ENCODE measurements at places on chromosomes 6 and 20. TPM values are rescaled to one million over a fixed set of nuclear protein-coding genes. Genes with fewer than 3 reads are reported as not detected.

DNA sequence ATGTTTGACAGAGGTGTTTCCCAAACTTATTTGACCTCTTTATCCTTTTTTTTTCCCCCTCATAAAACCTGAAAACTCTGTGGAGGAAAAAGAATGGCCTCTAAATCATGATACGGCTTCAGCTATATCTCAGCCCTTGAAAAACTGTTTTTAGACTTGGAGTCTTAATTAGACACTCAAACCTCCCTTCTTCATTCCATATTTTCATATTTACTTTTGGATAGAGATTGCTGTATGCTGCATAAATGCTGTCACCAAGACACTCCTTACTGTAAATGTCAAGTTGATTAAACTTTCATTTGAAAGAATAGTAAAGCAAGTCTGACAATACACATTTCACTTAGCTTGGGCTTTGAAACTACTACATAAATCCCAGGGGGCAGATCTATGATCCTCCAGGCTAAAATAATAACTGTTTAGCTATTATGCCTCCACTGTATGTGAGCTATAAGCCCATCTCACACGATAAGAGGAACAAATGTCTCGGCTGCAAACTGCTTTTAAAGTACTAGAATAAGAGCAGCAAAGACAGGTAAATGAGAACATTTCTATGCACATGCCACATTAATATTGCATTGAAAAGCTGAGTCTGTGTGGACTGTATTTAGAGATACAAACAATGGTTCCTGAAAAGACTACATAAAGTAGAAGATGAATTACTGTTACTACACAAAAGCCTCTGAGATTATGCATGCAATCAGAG, 141.3 kb upstream of the HMGN3 start:
- no peaks in the 10 kb centered on the region for H3K27me3 ChIP-seq
- no peak overlapping the region for H3K27ac ChIP-seq
- H3K36me3 ChIP-seq = no peaks in the 10 kb centered on the region
- no peak overlapping the region for H3K4me3 ChIP-seq

DNA sequence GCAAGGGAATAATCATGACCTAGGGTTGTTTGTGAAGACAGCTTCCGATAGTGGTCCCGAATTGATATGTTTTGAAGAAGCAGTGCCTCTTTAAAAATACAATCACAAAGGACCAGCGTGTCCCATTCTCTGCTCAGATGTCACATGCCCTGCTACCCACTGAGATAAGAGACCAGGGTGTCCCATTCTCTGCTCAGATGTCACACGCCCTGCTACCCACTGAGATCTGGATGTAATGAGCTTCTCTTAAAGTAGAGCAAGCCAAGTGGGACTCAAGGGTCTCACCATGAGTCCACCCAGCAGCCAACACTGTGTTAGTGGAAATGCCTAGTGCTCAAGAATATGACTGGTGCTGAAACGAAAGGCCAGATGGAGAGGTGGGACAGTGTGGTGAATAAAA, 22.2 kb downstream of the RIN2 start:
- no peaks in the 10 kb centered on the region for H3K36me3 ChIP-seq
- H3K4me3 ChIP-seq = no peak overlapping the region
- no peaks in the 10 kb centered on the region for H3K27me3 ChIP-seq
- H3K27ac ChIP-seq = no peak overlapping the region

GRCh38 chr6:9789201-9789600, 625.7 kb downstream of the TFAP2A start:
- H3K4me3 ChIP-seq = no peak overlapping the region
- no peaks in the 10 kb centered on the region for H3K36me3 ChIP-seq
- no peak for DNase-seq
- no peaks in the 10 kb centered on the region for H3K4me1 ChIP-seq
- no peak overlapping the region for H3K27ac ChIP-seq

DNA sequence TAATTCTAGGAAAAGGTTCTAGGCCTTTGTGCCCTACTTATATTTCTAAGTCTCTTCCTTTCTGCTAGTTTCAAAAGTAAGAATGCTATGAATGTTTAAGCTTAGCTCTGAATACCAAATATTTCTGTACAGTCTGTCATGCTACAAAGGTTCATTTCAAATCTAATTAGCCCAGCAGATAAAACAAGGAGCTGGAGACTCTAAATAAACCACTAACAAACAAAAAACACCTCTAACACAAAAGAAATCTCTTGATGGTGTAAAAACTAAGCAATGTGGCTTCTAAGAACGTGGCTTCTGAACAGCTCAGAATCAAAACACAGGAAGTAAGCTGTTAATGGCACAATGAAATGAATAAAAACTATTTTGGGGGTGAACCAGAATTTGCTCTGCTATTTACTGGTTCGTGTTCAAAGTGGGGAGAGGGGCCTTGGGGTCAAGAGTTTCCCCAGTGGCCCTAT, 198.3 kb downstream of the BCAS1 start:
- H3K36me3 ChIP-seq = no peaks in the 10 kb centered on the region
- no peak overlapping the region for H3K27ac ChIP-seq
- no peak overlapping the region for H3K4me3 ChIP-seq

DNA sequence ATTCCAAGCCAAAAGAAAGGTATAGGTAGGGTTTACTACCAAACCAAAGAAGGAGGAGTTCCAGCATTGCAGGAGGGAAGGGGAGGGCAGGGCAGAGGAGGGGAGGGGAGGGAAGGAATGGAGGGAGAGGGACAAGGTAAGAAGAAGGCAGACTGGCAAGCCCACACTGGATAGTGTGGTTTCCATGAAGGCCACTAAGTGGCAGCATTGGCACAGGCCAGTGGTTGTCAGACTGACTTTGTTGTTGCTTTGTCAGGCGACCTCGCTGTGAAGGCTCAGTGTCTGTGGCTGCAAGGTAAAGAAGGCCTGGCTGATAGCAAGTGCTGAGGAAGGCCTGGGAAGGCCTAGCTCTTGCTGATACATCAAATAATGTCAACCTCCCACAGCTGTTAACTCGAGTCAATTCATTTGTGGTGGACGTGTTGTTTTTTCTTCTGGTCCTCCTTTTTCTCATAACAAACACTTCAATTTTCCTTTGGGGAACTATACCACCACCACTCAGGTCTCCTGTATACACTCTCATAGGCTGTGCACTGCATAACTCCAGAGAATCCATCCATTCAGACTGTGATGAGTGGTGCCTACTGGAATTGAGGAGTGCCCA, 7.7 kb upstream of the ZNF334 start:
- no peak overlapping the region for H3K4me3 ChIP-seq
- no peaks in the 10 kb centered on the region for H3K27me3 ChIP-seq

DNA sequence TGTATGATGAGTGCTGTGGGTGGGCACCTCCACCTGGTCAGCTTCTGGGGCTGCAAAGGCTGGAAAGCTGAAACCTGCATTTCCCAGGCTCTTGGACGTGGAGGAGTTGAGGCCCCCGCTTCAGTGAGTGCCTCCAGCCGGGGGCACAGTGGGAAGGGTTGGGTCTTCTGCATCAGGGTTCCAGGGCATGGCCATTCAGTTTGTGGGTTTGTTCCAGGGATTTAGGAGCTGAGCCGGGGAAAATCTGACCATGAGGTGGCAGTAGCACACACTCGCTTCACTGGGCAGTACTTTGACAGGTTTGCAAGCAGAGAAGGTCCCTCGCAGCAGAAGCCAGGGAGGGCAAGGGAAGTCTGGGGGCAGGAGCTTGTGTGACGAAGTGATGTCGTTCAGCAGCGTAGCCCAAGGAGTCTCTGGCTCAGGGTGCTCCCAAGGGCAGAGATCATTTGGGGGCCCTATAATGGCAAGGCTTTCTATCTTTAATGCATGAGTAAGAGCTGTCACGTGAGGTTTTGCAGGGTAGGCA, 69.5 kb upstream of the SULF2 start:
- H3K27me3 ChIP-seq = no peaks in the 10 kb centered on the region
- no peak overlapping the region for H3K27ac ChIP-seq
- H3K36me3 ChIP-seq = no peaks in the 10 kb centered on the region
- no peaks in the 10 kb centered on the region for H3K4me1 ChIP-seq

DNA sequence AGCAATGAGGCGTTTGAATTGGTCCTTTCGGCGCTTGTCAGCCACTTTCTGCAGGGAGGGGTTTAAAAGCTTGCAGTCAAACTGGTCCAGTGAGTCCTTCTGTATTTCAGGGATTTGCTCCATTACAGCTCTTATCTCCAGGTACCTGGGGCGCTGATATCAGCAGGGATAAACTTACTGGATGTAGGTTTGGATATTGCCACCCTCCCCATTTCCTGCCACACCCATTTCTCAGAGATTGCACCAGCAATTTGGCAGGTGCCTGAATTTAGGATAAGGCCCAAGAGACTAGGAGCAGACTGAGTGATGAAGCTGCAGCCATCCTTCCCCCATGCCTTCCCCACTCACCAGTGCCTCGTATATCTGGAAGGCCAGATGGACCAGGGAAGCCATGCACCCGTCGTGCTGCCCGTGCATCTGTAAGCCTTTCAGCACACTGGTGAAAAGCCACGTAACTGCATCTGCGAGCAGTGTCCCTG, 7.6 kb downstream of the POLR1C start:
- no peaks in the 10 kb centered on the region for H3K4me1 ChIP-seq
- no peak overlapping the region for H3K4me3 ChIP-seq
- H3K36me3 ChIP-seq = no peaks in the 10 kb centered on the region
- no peaks in the 10 kb centered on the region for H3K27me3 ChIP-seq
- no peak for DNase-seq

DNA sequence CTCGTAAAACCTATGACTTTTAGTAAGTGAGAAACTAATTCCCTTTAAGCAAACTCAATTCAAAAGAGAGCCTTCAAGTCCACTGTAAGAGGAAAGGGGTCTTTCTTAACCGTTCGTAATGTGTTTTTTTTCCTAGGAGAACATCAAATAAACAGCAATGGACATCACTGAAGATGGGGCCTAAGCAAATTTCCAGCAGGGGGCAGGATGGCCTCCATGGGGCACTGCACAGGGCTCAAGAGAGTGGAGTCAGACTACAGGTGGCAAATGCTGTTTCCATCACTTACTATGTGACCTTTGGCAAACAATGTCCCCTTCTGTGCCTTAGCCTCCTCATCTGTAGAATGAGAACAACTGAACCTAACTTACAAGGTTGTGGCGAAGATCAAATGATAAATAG, 88.7 kb downstream of the ARHGAP18 start:
- no peak overlapping the region for H3K27ac ChIP-seq
- H3K4me3 ChIP-seq = no peak overlapping the region
- no peaks in the 10 kb centered on the region for H3K4me1 ChIP-seq
- H3K36me3 ChIP-seq = no peaks in the 10 kb centered on the region
- H3K27me3 ChIP-seq = no peaks in the 10 kb centered on the region

GRCh38 chr6:169397684-169398083, 144.0 kb upstream of the THBS2 start:
- DNase-seq = no peak
- H3K36me3 ChIP-seq = no peaks in the 10 kb centered on the region
- H3K4me3 ChIP-seq = no peak overlapping the region
- no peak overlapping the region for H3K27ac ChIP-seq

DNA sequence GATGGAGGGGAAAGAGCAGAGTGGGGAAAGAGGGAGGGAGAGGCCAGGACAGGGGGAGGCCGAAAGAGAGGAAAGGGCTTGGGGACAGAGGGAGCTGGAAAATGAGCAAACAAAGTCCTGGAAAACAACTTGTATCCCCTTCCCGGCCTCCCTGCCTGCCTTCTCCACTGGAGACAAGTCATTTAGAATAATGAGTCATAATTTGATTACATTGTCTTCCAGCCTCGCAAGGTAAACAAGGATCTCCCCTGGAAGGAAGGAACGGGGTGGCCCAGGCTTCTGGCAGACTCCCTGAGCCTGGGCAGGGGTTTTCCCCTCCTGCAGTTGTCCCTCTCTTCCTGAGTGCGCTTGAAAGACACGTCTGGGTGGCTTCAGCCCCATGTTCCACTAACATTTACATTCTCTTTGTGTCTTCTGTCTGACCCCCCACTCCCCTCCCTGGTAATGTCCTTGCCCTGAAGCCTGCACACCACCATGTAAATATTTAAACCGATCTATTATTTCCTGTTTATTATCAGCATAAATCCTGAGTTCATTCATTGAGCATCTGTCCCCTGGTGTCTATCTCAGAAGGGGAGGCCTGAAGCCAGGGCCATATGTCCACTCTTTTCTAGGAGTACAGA, 12.1 kb upstream of the MRPS18A start:
- H3K36me3 ChIP-seq = no peaks in the 10 kb centered on the region
- H3K27me3 ChIP-seq = no peaks in the 10 kb centered on the region
- no peak for DNase-seq
- no peak overlapping the region for H3K27ac ChIP-seq

DNA sequence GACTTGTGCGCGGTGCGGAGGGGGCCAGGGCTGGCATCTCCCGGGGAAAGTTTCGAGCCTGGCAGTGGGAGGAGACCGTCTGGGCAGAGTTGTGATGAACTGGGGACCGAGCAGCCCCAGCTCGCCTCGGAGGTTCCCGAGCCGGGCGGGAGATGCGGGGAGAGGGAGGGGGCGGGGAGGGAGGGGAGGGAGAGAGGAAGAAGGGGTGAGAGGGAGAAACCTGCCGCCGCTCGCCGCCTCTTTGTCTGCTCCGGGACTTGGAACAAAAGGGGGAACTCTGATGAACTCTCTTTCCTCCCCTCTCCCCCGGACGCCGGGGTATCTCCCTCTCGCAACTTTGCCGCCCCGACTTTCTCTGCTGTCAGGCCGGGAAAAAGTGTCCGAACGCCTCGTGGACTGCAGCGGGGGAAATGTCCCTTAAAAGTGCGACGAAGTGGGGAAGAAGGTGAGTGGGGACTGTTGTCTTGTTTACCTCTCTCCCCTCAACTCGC, 72.7 kb downstream of the SOX4 start:
- peak overlapping the region; percentile 83 for H3K27ac ChIP-seq
- no peaks in the 10 kb centered on the region for H3K4me1 ChIP-seq
- peak; percentile 64 for DNase-seq

GRCh38 chr6:56962441-56962840, 7.5 kb downstream of the BEND6 start:
- H3K27ac ChIP-seq = no peak overlapping the region
- H3K4me1 ChIP-seq = no peaks in the 10 kb centered on the region
- no peaks in the 10 kb centered on the region for H3K36me3 ChIP-seq
- no peak for DNase-seq
- no peak overlapping the region for H3K4me3 ChIP-seq

DNA sequence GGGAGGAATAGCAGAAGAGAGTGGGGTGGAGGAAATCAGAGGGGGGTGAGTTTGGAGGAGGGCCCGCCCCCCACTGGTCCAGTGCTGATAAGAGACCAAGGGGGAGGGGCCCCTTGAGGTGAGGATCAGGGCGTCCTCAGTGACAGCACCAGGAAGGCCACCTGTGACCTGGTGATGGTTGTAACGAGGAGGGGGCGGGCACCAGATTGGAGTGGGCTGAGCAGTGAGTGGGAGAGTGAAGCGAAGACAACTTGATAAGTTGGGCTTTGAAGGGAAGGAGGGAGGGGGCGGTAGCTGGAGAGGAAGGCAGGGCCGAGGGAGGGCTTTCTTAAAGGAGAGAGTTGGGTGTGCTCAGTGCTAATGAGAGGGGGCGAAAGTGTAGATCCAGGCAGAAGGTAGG, 30.7 kb downstream of the CDH22 start:
- no peak overlapping the region for H3K4me3 ChIP-seq
- no peak for DNase-seq

GRCh38 chr20:59028812-59029211, 3.3 kb downstream of the ATP5F1E start:
- H3K27ac ChIP-seq = no peak overlapping the region
- no peaks in the 10 kb centered on the region for H3K27me3 ChIP-seq
- no peaks in the 10 kb centered on the region for H3K36me3 ChIP-seq
- H3K4me3 ChIP-seq = no peak overlapping the region

GRCh38 chr20:62517168-62517567, 41.4 kb upstream of the GATA5 start:
- H3K36me3 ChIP-seq = no peaks in the 10 kb centered on the region
- H3K4me3 ChIP-seq = no peak overlapping the region
- H3K4me1 ChIP-seq = no peaks in the 10 kb centered on the region
- no peaks in the 10 kb centered on the region for H3K27me3 ChIP-seq

GRCh38 chr6:127146932-127147331, 28.5 kb downstream of the RSPO3 start:
- no peaks in the 10 kb centered on the region for H3K4me1 ChIP-seq
- DNase-seq = no peak
- no peaks in the 10 kb centered on the region for H3K36me3 ChIP-seq
- no peaks in the 10 kb centered on the region for H3K27me3 ChIP-seq
- H3K27ac ChIP-seq = no peak overlapping the region

Gene KIAA1755
- total RNA-seq = 17.8 TPM

Gene DEFB127
- not detected for total RNA-seq

Gene WFDC10A
- not detected for total RNA-seq

Gene NTSR1
- not detected for total RNA-seq
